ENCODE measurements at places on chromosomes 4 and X. TPM values are rescaled to one million over a fixed set of nuclear protein-coding genes. Genes with fewer than 3 reads are reported as not detected.

DNA sequence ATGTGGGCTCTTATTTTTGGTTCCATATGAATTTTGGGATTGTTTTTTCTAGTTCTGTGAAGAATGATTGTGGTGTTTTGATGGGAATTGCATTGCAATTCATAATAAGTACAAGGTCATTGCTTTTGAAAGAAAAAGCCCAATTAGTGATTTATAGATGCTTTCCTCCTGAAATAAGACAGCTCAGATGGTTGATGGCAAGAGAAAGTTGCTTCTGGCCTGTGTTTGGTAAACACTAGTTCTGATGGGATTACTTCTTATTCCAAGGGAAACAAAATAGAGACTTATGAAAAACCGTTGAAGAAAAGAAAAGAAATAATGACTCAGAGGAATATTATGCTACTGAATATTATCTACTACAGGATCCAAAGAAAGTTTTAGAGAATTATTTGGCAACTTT lies 144.9 kb downstream of the SPANXA1 start:
- no peaks in the 10 kb centered on the region for H3K36me3 ChIP-seq
- DNase-seq = no peak

- H3K27me3 ChIP-seq = no peaks in the 10 kb centered on the region
- H3K4me1 ChIP-seq = no peaks in the 10 kb centered on the region
- H3K36me3 ChIP-seq = no peaks in the 10 kb centered on the region
- H3K4me3 ChIP-seq = no peak overlapping the region
Measured at GRCh38 chrX:32280489-32280888, 930.9 kb downstream of the DMD start.

DNA sequence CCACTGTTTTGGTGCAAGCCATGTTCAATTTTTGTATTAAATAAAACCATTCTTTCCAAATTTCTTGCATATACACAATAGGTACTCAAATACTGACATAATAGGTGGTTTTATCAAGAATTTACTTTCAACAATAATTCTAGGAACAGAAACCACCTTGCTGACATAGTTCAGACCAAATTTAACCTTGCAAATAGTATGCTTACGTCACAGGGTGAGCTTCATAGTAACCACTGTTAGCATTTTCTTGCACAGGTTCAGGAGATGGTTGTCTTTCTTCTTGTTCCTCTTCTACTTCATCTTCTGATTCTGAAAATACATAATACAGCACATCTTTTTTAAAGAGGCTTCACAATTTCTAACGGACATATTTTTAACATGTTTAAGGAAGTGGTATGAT lies 17.6 kb downstream of the G3BP2 start:
- no peaks in the 10 kb centered on the region for H3K27me3 ChIP-seq
- no peaks in the 10 kb centered on the region for H3K4me1 ChIP-seq
- H3K4me3 ChIP-seq = no peak overlapping the region

DNA sequence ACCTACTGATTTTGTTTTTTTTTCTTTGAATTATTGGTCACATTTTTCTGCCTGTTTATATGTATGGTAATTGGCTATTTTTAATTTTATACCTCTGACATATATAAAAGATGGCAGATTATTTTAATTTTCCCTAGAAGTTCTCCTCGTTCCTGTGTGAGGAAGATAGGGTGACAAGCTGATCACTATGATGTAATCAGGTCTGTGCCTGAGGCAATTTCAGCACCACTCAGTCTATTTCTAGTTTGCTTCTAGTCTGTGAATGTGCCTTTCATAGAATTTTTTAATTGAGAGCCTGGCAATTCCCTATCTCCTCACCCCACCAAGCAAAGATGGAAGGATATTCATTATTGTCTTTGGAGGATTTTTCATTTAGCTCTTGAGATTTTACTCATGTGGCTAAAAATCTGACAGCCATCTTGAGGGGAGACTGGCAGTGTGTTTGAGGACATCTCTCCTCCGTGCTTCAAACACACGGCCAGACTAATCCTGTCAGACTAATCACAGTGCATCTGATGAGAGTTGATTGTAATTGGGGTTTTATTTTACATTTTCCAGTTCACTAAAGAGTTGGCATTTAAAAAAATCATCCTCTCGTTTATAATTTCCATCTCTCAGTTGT lies 500.3 kb downstream of the TRIML1 start:
- H3K4me1 ChIP-seq = no peaks in the 10 kb centered on the region
- H3K36me3 ChIP-seq = no peaks in the 10 kb centered on the region

- no peaks in the 10 kb centered on the region for H3K27me3 ChIP-seq
- H3K36me3 ChIP-seq = peaks cover 33% of the 10 kb centered on the region
- H3K4me3 ChIP-seq = no peak overlapping the region
Measured at GRCh38 chr4:38055566-38055965, 95.4 kb downstream of the PTTG2 start.

DNA sequence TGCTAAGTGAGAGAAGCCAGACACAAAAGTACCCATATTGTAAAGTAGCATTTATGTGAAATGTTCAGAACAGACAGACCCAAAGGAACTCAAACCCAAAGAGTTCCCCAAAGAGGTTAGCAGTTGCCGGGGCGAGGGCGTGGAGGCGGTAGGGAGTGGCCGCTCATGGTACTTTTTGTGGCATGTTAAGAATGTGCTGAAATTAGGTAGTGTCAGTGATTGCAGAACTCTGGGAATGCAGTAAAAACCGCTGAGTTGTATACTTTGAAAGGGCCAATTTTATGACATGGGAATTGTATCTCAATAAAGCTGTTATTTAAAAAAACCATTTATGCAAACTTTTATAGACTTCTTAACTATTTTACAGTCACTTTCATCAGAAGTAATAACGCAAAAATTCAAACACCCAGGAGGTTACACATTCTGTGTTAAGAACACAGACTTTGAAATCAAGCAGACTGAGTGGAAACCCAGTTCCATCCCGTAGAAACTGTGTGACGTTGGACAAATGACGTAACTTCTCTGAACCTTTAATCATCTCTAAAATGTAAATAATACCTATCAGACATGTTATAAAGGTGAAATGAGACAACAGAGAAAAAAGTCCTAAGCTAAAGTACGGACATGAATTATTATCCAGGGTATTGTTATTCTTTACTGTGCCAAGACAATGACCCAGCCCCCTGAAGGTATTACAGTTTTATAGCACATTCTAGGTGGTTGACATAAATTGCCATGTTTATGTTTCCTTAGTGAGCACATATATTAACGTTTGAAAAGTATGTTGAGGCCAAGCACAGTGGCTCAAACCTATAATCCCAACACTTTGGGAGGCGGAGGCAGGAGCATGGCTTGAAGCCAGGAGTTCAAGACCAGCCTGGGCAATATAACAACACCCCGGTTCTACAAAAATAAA lies 19.7 kb downstream of the ZFP42 start:
- no peak overlapping the region for H3K27ac ChIP-seq
- H3K36me3 ChIP-seq = peaks cover 1% of the 10 kb centered on the region
- DNase-seq = no peak

DNA sequence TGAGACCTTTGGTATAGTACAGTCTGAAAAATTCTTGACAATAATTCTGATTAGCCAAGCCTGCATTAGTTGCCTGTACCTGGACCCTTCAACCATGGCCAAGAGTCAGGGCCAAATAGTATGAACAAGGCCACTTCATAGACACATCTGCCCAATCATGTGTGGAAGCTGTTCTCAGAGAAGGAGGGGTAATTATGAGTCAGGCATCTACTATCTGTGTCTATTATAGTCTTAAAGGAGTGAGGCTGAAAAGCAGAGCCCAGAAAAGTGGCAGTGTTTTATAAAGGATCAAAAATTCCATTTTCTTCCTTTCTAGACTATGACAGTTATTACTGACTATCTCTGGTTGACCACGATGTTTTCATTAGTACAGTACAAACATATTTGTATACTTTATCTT lies 5.0 kb upstream of the ADGRL3 start:
- no peaks in the 10 kb centered on the region for H3K4me1 ChIP-seq
- no peak for DNase-seq
- no peak overlapping the region for H3K4me3 ChIP-seq
- H3K36me3 ChIP-seq = no peaks in the 10 kb centered on the region

SLC9B1 gene
- 0.59 TPM for total RNA-seq

FAM9B gene
- not detected for total RNA-seq

PDE6B gene
- 10.2 TPM for total RNA-seq

F8A3 gene
- 5.6 TPM for total RNA-seq

TMEM144 gene
- 3.4 TPM for total RNA-seq

ARAF gene
- total RNA-seq = 48.4 TPM

NLGN3 gene
- total RNA-seq = 3.5 TPM
